ENCODE measurements at places on chromosomes 6 and 20.

DNA sequence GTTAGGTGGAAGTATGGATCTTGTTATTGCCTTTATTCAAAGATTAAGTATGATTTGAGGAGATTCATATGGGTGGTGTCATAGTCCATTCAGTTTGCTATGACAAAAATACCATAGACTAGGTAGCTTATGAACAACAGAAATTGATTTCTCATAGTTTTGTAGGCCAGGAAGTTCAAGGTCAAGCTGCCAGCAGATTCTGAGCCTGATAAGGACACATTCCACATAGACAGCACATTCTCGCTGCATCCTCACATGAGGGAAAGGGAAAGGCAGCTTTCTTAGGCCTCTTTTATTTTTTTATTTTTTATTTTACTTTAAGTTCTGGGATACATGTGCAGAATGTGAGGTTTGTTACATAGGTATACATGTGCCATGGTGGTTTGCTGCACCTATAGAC is 27.7 kb downstream of the ME1 start:
- DNase-seq: no peak

DNA sequence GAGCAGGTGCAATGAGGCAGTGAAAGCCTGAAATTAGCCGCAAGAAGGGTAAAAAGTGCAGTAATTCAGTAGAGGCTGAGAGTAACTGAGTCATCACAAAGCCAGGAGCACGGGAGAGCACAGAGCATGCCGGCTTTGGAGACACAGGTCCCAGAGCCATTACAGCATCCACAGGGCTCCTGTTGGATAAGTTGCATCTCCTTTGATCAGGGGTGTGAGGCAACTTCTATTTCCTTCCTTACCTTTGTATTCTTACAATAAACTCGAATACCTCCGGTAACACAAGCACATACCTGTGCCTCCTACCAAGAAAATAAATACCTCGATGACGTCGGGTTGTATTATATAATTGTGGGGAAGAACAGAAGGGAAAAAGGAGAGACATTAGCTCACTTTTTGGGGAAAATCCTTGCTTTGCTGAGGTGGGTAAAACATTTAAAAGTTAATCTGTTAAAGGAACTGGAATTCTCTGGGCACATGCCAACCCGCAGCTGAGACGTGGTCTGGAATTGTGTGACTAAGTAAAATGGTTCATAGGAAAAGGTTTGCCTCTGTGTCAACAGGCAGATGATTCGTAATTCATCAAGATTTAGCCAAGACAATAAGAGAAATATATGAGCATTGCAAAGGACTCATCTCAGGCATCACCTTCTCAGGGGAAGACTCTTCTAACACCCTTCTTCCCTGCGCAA is 360.7 kb upstream of the ZFP64 start:
- DNase-seq: no peak

GRCh38 chr6:71892641-71893040 is 6.3 kb downstream of the RIMS1 start:
- no peak for DNase-seq

DNA sequence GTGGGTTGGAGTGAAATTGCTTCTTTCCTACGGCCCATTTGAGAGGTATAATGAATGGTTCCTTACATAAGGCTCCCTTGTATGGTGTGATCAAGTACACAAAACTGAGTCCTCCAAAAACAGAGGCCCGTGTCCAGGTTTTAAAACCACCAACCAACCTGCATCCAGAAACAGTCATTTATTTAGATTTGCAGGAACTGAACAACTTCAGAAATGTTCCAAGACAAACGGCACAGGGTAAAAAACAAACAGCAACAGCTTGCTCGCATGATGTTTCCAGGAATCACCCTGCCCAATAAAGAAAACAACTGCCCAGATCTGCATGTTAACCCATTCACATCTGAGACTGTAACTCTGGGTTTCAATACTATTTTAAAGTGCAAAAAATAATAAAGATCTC is 40.2 kb upstream of the TRAM2 start:
- no peak for DNase-seq

DNA sequence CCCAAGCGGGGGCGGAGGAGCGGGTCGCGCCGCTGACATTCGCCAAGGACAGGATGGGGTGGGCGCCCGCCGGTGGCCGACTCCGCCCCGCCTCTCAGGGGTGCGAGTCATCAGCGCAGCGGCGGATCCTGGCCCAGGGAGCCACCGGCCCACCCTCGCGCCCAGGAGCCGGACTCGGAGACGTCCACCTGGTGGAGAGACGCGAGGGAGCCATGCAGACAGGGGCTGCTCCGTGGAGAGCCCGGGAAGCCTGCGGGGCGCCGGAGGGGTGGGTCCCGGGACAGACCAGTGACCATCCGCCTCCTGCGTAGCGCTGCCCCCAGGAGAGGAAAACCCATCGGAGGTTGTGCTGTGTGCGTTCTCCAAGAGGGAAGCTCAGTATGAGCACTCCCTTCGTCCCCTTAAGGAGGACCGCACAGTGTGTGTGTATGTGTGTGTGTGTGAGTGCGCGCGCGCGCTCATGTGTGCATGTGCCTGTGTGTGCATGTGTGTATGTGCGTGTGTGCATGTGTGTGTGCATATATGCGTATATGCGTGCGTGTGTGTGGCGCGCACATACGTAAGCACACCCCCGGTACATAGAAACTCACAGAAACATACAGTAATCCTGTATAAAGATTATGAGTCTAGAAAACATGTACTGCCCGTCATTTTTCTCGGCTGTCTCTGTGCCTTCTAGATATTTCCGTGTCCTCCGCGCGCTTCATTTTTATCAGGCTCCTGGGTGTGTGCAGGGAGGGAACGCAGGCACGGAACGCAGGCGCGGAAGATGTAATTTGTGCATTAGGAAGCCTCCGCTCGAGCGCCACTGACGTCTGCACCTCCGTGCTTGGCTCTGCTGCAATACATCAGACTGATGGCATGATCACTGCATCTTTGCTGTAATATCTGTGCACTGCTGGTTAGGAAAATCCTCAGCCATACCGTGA is 158.9 kb downstream of the TBXT start:
- no peak for DNase-seq

GRCh38 chr20:3115190-3116107 is 30.9 kb upstream of the AVP start:
- peak; percentile 16 for DNase-seq

DNA sequence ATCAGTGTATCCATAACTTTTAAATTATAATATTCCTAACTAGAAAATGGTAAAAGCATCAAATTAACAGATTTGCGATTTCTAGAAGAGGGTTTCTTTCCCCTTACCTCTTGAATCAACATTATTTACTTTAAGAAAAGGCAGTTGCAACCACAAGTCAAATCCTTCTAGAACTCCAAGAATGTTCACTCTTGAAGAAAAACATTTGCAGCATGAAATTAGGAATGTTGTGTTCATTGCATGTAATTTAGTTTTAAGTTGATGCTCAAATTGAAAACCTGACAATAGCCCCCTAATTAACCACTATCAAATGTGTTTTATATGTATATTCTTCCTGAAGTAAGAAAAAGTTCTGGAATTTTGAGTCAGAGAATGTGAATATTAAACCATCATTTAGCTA is 2.3 kb upstream of the REV3L start:
- DNase-seq: no peak

DNA sequence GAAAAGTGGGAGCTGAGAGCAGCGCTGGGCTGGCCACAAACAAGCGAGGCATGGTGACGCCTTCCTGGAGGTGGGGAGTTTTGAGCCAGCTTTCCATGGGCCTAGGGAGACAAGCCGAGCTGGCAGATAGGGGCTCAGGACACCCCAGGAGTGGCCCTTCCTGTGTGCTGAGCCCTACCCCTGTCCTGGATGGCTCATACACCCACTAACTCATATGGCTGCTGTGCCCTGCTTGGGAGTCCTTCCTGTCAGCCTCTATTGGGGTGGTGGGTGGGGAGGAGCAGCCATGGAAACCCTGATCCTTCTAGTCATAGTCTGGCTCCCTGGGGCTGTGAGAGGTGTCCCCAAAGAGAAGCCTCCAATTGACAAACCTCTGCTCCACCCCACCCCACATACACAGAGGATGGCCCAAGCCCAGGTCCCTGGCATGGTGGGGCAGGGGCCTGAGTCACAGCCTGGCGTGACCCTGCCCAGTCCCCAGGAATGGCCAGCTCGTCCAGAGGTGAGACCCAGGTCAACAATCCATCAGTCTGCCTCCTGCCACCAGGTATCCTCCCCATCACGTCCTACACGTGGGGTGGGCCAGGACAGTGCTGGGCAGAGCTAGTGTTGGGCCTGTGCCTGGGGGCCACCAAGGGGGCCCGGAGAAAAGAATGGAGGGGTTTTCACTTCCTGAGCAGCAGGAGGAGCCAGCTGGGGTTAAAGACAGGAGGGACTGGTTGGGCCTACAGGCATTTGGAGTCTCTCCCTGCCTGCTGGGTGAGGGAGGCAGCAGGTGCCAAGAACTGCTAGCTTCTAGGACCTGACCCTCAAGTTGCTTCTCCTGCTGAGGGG is 52.2 kb downstream of the MRPL14 start:
- DNase-seq: no peak

DNA sequence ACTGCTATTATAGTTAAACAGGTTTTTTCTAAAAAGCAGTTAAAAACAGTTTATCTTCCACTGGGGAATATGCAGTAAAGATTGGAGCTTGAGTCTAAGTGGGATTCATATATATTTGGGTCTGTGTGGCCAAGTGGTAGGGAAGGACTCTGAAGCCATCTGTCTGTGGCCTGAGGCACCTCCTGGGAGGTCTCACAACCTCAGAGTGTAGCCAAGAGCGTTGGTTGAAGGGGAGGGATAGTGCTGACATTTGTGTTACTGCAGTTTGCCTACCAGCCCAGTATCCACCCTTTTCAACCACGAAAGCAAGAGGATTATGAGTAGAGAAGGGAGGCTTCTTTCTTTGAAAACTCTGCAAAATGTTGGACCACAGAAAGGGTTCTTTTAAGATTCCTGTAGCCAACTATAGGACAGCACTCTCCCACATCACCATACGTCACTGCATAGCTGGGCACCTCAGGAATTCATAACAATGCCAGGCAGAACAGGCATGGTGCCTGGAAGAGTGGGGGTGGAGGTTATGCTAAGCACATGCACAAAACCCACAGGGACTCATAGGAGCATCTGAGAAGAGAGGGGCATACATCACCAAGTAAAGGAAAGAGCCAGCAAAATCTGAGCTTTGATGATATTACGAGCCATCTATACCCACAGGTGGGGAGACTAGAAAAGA is 90.5 kb upstream of the HEY2 start:
- DNase-seq: no peak

All from activated CD4-positive, alpha-beta T cell treated with anti-CD3 and anti-CD28 coated beads, Interleukin-2, amount 50 U/mL, for 48 hours (primary cell).